ENCODE measurements at places on chromosomes 3 and 15.

- no peak for DNase-seq
Measured at GRCh38 chr15:88623061-88623460, 1.9 kb downstream of the AEN start.

DNA sequence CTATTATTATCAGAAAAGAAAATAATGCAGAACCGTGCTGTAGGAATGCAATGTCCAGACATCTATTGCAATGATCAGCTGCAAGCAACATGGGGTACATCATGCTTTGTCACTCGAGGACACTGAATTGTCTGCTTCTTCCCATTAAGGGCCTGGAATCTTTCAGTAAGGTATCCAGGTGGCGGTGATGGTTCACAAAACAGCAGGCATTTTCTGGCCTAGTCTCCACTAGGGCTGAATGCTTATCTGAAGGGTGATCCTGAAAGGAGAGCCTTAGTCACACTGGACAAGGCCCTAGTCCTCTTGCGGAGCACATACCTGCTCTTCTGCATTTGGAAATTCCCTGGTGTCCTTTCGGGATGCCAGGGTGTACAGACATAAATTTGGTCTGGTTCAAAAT lies 21.2 kb downstream of the ITPR1 start:
- no peak for DNase-seq

GRCh38 chr3:98029083-98029482 lies 6.0 kb downstream of the GABRR3 start:
- no peak for DNase-seq

DNA sequence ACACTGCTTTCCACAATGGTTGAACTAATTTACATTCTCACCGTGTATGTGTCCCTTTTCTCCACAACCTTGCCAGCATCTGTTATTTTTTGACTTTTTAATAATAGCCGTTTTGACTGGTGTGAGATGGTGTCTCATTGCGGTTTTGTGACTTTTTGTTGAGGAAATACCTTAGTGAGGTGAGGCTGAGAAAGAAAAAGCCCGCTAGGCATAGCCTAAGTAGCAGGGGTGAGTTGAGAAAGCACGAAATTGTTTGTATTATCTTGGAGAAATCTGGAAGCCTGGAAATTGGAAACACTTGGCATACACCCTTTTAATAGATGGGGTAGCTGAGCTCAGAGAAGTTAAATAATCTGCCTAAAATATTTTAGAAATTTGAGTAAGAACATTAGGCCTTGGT lies 61.5 kb upstream of the CFAP161 start:
- DNase-seq, result no peak

- no peak for DNase-seq
Measured at GRCh38 chr3:150379469-150379868, 28.6 kb upstream of the TSC22D2 start.

DNA sequence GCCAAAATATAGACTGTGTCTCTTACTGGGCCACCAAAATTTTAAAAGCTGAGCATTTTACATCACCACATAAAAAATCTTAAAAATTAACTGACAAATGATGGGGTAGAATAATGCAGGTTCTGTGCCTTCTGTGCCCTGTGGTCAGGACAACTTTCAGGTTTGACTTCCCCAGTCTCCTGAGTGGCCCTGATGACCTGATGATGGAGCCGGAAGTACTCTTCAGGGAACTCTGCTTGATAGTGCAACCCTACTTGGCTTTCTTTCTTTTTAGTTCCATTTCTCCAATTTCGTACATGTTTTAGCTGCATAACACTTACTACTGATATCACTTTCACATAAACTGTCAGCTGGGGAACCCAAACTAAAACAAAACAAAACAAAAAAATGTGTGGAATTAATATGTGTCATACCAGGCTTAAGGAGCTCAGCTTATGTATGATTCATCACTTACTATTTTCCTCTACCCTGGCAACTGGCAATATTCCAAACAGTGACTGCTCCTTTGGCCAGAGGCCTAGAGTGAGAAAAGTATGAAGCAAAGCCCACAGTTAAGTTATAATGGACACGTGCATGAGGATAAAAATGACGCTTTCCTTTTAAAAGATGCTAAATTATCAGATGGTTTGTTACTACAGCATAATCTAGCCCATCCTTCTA lies 194.3 kb downstream of the BCHE start:
- no peak for DNase-seq

GRCh38 chr3:185457376-185457775 lies 41.5 kb downstream of the TMEM41A start:
- no peak for DNase-seq

GRCh38 chr15:43260011-43260615 lies 6.6 kb downstream of the TGM5 start:
- no peak for DNase-seq

DNA sequence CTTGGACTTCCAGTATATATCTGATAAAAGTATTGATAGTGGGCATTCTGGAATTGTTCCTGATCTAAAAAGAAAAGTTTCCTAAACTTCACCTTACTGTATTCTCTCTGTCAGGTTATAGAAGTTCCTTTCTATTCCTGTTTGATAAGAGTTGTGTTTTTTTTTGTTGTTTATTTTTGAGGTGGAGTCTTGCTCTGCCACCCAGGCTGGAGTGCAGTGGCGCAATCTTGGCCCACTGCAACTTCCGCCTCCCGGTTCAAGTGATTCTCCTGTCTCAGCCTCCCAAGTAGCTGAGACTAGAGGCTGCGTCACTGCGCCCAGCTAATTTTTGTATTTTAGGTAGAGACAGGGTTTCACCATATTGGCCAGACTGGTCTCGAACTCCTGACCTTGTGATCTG lies 13.1 kb downstream of the BLM start:
- DNase-seq, result no peak

DNA sequence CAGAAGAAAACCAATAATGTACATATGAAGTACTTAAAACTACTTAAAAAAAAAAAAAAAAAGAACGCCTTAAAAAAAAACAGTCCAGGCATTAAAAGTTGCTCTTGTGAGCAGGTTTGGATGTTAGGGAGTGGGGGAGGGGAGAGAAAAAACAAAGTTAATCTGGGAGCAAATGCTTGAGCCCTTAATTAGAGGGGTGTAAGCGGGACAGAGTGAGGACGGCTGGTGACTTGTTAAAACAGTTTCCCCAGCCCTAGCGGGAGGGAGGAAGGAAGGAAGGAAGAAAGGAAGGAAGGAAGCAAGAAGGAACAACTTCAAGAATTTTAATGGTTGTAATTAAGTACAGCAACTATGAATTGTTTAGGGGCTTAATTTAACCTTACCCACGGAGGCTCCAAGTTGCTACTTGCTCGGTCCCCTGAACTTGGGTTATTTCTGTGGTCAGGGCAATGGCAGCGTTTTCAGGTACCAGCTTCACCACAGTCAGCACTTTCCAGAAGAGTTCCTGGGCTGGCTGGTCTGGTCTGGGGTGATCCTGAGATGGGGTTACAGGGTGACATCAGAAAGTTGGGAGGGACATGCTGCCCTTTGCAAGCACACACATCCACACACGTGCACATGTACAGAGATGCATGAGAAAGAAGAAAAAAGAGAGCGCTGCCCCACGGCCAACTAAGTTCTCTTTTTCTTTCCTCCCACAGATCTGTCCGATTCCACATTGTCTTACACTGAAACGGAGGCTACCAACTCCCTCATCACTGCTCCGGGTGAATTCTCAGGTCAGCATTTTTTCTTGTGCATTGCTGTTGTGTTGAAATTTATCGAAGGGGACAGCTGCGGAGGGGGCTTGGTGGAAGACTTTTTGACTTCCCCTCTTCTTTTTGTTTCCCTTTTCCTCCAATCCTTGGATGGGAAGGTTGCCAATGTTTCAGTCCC lies 14.0 kb downstream of the SMAD6 start:
- no peak for DNase-seq

DNA sequence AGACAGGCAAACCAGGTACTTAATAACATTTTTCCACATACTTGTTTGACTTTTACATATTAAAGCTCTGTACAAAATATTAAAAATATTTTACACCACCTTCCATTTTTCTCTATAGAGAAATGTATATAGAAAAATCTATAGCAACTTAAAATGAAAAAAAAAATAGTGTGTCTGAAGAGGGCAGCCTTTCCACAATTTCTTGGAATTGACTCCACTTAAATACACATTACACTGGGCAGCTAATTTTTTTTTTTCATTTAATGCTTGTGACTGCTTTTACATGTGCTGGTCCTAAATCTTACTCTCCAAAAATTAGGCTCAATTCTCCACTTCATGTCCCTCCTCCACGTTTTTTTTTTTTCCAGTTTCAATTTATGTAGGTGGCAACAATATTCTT lies 427.0 kb upstream of the RBMS3 start:
- DNase-seq, result no peak

GRCh38 chr3:27105904-27106303 lies 263.3 kb downstream of the NEK10 start:
- no peak for DNase-seq

DNA sequence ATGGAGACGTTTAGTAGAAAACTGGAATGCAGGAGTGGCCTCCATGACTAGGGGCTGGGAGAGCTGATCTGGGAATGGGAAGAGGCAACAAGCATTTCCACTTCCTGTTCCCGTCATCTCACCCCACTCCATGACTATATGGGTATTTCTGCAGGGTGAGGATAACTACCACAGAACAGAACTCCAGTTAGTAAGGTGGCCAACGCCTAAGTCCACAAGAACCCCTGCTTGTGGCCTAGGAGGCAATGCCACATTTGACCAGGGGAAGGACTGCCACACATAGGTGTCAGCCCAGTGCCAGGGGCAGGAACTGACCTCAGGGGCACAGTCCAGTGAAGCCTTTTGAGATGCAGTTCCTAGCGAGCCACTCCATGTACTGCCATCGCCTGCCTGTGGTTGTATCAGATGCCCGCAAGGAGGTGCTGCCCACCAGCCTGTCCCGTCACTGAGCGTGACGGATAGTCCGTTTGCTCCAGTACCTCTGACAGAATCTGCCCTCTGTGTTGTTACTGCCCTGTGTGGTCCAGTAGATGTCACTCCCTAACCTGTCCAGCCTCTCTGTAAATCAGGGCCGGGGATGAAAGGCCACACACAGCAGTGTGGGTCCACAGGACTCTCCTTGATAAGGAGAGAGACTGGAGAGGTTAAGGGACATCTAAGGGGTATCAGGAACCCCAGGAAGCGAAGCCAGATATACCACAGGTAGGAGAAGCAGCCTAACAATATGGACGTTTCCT lies 3.5 kb upstream of the MTFMT start:
- DNase-seq, result no peak

GRCh38 chr3:66442254-66443117 lies 58.3 kb downstream of the LRIG1 start:
- DNase-seq, result no peak

- DNase-seq, result no peak
Measured at GRCh38 chr15:33330931-33331330, 20.2 kb downstream of the RYR3 start.
